ENCODE measurements at places on chromosomes 4 and X.

DNA sequence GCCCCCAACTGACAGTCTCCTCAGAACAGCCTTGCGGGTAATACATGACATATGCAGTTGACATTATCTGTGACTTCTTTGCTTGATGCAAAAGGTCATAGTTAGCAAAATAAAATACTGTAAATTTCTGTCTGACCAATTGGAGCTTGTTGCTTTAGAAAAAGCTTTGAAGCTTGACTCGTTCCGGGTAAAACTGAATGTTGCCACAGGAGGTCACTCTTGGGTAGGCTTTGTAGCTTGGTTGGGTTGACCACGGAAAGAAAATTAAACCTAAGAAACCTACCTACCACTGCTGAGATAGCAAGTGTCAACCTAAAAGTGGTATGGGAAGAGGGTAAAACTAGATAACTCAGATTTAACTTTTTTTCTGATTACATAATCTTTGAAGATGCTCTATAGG is 23.2 kb downstream of the PRPS2 start:
- peak; percentile 36 for DNase-seq

- DNase-seq, result peak; percentile 28
These were observed 20.8 kb downstream of the LIN54 start for GRCh38 chr4:82989575-82990429.

DNA sequence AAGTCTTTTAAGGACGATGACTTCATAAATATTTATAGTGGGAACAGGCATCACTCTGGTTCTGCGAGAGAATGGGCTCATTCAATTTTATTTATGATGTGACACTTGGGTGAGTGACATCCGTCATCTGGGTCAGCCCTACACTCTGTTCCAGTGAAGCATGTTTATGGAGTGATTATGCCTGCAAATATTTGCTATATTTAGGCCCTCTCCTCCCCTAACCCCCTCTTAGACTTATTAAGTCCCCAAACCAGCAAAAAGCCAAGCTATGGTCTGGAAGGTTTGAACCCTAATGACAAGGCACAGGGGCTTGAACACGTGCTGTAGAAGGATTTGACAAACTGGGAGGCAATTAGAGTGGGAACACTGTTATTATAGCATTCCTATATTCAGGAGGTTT is 55.9 kb downstream of the C4orf51 start:
- peak; percentile 11 for DNase-seq

- no peak for DNase-seq
These were observed 188.1 kb upstream of the SFRP2 start for GRCh38 chr4:153976954-153977353.

DNA sequence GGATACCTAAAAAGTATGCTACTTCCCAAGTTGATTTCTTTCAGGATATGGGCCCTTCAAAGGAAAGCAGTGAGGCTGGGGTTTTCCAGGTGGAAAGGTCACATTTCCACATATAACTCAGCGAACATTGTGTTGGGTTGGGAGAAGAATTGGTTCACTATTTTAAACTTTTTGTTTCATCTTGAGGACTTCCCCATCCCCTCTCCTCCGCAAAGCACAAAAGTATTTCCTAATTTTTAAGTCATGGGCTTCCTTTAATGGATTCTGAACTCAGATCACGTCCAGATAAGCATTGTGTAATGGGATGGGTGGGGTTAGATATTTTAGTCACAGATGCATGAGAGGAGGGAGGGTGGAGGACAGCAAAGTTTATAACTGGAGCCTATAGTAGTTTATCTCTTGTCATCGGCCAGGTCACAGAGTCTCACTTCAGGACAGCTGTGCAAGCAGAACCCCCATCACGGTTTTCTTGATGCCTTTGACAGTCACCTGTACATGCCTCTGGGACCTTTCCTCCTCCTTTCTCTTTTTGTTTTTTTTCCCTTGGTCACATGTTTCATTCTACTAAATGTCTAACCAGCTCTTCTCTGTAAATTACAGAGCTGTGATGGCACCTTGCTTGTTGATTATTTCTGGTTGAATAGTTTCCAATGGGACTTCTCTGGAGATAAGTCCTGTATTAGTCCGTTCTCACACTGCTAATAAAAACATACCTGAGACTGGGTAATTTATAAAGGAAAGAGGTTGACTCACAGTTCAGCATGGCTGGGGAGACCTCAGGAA is 115.4 kb downstream of the PTTG2 start:
- peak; percentile 66 for DNase-seq

- DNase-seq, result no peak
These were observed 824.9 kb downstream of the RAPGEF2 start for GRCh38 chr4:159927781-159928180.

GRCh38 chr4:116018831-116019230 is 905.4 kb upstream of the NDST4 start:
- DNase-seq, result no peak

DNA sequence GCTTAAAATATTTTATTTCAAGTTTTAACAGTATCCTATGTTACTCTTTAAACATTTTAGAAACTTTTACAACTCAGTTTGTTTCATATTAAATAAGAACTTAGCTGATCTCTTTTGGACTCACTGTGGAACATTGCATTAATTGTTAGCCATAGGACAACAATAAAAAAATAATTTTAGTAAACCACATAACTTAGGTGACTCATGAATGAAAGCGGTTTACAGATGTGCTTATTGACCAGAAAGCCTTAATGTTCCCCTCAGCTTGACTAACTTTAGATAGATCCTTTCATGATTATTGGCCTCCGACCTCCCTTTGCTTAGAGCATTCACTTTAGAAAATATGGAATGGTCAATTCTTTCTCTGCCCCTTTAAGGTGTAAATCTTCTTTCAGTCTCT is 783.5 kb upstream of the MAGEB2 start:
- DNase-seq, result no peak

- no peak for DNase-seq
These were observed 128.9 kb downstream of the UGT8 start for GRCh38 chr4:114727461-114727860.

GRCh38 chrX:19789376-19789775 is 98.0 kb downstream of the SH3KBP1 start:
- DNase-seq, result no peak

DNA sequence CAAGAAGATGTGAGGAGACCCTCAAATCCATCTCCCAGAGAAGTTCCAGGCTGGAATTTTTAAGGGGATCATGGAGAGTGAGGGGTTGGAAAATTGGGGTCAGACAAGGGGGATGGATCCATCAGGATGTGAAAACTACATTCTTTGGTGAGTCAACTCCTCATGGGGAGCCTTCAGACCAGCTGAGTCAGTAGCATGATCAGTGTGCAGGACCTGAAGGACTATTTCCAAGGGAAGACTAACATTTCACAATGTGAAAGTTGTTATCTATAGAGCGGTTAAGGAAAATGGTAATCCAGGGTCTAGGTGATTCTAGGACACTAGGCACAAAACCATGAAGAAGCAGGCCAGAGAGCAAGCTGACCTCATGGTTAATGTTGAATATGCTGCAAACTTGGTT is 38.6 kb upstream of the CEP135 start:
- peak; percentile 49 for DNase-seq

GRCh38 chrX:148540671-148541583 is 40.5 kb downstream of the AFF2 start:
- no peak for DNase-seq
